ENCODE measurements at places on chromosomes 7 and 10.
A peak's percentile ranks its signal among the peaks of the same experiment; 100 is the strongest.

DNA sequence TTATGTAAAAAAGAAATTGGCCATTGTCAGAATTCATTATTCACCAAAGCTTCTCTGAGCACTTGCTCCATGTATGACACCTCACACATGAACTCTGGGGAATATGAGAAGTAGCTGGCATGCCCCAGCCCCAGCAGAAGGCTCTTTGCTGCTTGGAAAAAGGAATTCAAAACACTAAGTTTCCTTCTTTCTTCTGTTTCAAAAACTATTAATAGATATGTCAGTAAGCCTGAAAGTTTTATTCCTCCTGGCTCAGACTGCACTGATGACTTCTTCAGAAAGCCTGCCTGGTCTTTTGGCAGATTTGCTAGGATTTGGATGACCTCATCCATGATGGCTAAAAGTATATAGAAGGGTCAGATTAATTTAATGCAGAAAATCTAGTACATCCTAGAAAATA lies 511.0 kb downstream of the GFRA1 start:
- DNase-seq, result no peak

DNA sequence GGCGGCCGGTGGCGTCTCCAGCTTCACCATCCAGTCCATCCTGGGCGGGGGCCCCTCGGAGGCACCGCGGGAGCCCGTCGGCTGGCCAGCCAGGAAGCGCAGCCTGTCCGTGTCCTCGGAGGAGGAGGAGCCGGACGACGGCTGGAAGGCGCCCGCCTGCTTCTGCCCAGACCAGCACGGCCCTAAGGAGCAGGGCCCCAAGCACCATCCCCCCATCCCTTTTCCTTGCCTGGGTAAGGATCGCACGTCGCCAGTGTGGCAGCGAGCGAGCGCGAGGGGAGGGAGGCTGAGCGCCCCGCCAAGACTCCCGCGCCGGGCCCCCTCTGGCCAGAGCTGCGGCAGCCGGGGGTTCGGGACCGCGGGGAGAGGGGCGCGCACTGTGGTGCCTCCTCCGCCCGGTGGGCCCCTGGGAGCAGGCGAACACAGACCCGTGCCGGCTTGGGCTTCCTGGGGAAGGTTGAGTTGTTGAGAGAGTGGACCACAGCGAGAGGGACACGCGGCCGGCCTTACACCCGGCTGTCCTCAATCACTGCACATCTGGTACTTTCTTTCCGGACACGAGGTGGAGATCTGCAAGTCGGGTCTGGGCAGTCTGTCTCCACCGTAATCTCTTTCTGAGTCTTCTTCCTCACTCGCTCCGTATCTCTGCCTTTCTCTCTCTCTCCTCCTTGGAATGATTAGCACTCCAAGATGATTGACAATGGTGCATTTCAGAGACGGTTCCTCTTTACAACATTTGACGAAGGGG lies 652 bp downstream of the HMX2 start:
- DNase-seq, result no peak

- DNase-seq, result no peak
These were observed 53.9 kb upstream of the HABP2 start for GRCh38 chr10:113498997-113499396.

DNA sequence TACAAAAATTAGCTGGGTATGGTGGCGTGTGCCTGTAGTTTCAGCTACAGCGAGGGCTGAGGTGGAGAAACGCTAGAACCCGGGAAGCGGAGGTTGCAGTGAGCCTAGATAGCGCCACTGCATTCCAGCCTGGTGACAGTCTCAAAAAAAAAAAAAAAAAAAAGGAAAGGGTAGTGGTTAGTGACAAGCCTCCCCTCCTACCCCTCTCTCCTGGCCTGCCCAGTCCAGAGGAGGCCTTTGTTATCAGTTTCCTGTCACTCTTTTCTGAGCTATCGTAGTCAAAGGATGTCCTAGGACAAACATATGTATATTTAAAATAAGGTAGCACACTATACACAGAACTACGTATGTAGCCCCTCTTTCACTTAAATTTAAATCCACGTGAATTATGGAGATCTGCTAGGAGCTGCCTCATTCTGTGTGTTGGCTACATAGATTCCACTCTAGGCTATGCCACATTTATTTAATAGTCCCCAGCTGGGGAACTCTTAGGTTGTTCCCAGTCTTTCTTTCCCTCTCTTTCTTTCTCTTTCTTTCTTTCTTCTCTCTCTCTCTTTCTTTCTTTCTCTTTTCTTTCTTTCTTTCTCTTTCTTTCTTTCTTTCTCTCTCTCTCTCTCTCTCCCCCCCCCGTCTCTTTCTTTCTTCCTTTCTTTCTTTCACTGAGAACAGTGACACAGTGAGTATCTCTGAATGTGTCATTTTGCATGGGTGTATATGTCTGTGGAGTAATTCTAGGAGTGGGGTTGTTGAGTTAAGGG lies 3.9 kb downstream of the TSPAN15 start:
- DNase-seq, result no peak

DNA sequence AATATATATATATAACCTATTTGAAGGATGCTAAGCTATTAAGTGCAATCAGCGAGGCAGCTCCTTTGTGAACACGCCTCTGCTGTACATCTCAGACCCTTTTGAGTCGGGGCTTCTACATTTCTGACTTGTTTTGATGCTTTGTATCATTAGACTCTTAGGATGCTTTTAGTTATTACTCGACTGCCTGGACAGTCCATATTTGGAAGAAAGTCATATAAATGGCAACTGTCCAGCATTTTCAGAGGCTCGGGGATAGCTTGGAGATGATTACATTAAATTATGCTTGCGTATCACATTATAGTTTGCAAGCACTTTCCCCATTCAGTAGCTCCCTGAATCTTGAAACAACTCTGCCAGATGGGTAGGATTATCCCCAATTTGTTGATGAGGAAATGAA lies 257.9 kb downstream of the PTEN start:
- no peak for DNase-seq

DNA sequence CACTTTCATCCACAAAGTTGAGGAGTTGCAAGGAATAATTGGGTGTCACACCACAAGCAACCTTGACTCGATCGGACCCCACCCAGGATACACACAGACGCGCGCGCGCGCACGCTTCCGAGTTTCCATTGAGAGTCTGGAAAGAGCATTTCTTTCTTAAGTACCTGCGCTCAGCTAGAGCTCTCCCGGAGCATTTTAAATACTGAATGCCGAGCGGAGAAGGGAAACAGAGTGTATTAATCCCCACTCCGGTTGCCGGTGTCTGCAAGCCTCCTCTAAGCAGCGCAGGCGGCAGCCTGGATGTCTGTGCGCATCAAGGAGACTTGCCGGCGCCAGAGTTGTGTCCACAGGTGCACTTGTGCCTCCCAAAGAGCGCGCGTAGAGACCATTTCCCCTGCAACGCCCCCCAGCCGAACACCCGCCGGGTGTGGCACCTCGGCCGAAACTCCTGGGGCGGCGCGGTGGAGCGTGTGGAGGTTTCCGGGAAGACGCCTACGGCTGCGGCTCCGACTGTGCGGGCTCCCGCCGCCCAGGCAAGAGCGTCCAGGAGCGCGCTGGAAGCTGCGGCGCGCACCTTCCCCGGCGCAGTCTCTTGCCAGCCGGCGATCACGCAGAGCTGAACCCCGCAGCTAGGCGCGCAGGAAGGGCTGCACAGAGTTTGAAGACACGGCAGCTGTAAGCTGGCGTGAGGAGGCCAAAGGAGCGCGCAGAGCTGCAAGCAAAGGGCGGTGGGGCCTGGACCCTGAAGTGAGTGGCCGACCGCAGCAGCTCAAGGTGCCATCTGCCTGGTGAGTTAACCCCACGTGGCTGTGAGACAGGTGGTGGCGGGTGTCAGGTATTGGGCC lies 1.1 kb upstream of the FEZF1 start:
- DNase-seq, result peak; percentile 30

- DNase-seq, result no peak
These were observed 21.1 kb downstream of the CCDC126 start for GRCh38 chr7:23618241-23618640.

GRCh38 chr10:132043861-132044695 lies 21.7 kb upstream of the JAKMIP3 start:
- no peak for DNase-seq

DNA sequence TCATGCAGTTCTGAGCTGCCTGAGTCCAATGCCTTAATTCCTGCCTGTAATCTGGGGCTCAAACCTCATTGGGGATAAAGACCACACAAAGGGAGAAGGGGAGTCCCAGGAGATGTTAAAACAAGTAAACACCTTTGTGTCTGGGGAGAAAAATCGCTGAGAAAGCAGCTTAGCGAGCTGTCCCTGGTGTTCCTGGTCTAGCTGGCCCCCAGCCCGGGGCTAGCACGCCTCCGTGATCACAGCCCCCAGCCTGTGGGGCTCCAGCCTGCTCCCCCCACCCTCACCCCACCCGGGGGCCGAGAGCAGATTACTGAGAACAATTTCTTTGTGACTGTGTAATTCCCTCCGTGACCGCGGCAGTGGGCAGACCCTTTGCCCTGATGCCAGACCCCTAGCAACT lies 24.8 kb downstream of the DPCD start:
- DNase-seq, result no peak

GRCh38 chr10:69729326-69730048 lies 72.2 kb upstream of the COL13A1 start:
- no peak for DNase-seq

GRCh38 chr10:22333975-22334282 lies 11.4 kb upstream of the SPAG6 start:
- no peak for DNase-seq

- DNase-seq, result no peak
These were observed 70.3 kb downstream of the CCSER2 start for GRCh38 chr10:84398696-84399095.

DNA sequence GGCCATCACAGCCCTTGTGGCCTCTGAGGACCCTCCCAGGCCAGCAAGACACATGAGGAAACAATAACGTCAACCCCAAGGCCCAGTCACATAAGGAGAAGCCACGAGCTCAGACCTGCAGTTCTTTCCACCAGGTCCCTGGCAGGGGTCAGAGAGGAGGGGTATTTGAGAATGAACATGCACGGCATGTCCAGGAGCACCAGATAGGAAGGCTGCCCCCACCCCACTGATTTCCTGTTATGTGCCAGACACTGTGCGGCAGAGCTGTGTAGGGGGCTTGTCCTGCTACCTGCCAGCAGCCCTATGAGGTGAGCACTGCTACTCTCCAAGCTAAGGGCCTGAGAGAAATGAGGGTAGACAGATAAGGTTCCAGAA lies 40.7 kb upstream of the ZMIZ1 start:
- DNase-seq, result no peak

DNA sequence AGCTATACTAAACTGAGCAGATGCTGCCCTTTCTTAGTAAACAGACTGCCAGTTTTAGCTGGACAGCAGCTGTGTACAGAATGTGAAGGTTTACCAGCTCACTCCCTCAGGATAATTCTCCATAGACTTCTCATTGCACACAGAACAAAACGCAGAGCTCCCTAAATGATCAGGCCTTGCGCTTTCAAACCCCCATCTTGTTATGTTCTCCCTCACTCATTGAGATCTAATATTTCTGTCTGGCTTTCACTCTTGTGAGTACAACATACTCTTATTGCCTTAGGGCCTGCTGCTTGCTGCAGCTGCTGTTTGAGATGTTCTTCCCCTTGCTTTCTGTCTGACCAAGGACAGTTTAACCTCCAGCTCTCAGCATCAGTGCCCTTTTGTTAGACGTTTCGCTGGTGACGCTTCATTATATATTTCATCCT lies 17.3 kb downstream of the VWDE start:
- DNase-seq, result no peak

GRCh38 chr10:90420637-90421318 lies 437.1 kb downstream of the HTR7 start:
- no peak for DNase-seq

DNA sequence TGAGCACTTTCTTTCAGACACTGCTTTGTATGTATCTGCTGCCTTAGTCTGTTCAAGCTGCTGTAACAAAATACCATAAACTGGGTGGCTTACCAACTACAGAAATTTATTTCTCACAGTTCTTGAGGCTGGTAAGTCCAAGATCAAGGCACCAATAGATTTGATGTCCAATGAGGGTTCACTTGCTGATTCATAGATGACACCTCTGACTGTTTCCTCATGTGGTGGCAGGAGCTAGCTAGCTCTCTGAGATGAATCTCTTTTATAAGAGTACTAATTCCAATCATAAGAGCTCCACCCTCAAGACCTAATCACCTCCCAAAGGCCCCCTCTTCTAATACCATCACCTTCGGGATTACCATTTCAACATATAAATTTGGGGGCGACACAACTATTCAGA lies 76.6 kb upstream of the ADO start:
- DNase-seq, result no peak

DNA sequence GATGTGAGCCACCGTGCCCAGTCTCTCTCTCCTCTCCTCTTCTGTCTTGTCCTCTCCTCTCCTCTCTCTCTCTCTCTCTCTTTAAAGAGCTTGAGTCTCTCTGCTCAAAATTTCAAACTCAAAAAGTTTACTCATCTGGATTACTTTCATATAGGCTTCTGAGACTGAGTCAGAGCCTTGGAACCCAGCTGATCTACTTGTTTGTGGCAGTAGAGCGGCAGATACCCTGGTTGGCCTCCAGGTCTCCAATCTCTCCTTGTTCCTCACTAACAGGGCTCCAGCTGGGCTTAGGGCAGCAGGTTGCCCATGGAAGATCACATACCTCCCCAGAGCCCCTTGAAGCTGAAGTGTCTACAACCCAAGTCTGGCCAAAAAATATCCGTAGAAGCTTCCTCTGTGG lies 51.0 kb downstream of the HHEX start:
- DNase-seq, result no peak

- DNase-seq, result peak; percentile 61
These were observed 666 bp upstream of the MAP3K8 start for GRCh38 chr10:30433306-30433729.

GRCh38 chr10:62870866-62871265 lies 54.7 kb upstream of the EGR2 start:
- no peak for DNase-seq

DNA sequence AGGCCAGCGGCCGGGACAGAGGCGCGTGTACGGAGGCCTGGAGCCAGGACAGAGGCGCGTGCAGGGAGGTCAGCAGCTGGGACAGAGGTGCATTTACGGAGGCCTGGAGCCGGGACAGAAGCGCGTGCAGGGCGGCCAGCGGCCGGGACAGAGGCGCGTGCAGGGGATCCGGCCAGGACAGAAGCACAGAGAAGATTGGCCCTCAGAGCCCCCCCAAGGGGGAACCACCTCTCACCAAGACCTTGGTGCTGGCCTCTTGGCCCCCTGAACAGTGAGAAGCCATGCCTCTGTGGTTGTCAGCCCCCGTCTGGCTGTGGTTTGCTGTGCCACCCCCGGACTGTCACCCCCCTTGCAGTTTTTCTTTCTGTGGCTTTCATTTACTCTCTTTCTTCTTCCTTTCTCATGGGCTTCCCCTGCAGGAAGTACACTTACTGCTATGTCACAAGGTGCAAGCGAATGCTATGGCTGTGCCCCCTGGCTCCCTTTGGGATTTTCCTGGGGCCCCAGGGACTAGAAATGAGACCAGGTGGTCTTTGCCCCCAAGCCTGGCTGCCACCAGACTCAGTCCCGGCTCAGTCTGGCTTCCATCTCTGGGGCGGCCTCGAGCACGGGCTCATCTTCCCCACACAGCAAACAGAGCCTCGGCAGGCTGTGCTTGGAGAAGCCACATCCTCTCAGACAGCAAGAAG lies 41.1 kb downstream of the INSIG1 start:
- DNase-seq, result no peak

- no peak for DNase-seq
These were observed 45.1 kb downstream of the CAMK1D start for GRCh38 chr10:12394241-12395033.

Measured in SK-MEL-5 (cell line).